ENCODE measurements at places on chromosomes 4 and X.
A peak's percentile ranks its signal among the peaks of the same experiment; 100 is the strongest.

DNA sequence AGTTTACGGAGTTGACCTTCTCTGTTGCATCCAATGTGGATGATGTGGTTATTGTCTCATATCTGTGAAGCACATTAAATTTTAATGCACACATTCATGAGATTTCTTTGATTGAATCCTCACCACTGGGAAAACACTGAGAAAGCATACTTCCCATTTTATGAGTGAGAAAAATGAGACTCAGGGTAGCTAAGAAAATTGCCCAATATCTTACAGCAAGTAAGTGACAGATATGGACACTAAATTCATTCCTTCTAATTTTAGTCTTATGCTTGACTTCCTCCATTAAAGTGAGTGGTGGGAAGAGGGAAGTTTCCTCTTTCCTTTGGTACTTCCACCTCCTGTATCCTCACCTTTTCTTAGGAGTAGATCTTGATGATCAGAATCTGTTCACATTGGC, 504.8 kb upstream of the BOD1L1 start:
- no peak for DNase-seq

- no peak for DNase-seq
These were observed 671.4 kb downstream of the ZNF674 start for GRCh38 chrX:45873781-45874180.

DNA sequence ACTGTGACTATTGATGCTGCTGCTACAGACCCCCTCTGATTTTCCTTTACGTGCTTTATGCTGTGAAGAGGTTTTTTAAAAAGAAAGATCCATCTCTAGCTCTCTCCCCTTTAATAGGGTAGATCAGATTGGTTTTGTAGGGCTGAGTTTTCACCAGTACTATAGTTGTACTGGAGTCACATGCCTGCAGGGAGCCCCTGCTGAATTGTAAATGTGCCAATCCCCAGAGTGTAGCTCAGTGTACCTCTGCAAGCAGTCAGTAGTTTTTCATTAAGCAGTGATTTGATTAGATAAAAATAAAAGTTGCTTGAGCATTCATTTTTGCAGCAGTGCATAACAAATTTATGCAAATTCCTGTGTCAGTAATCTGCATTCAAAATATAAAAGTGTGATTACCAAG, 179.2 kb downstream of the IL1RAPL2 start:
- no peak for DNase-seq

- DNase-seq, result no peak
These were observed 80.1 kb downstream of the SLC30A9 start for GRCh38 chr4:42070463-42070862.

GRCh38 chr4:100075056-100075455, 115.2 kb downstream of the DDIT4L start:
- no peak for DNase-seq

- DNase-seq, result no peak
These were observed 1477.8 kb downstream of the C4orf33 start for GRCh38 chr4:130573742-130574141.

- DNase-seq, result no peak
These were observed at the start of gene NR0B1 for GRCh38 chrX:30309139-30309571. Gene NR0B1, minus strand, starts transcription at chrX:30309390. Its CDS starts 27 bp downstream, at chrX:30309363.

- no peak for DNase-seq
These were observed 37.4 kb downstream of the CLOCK start for GRCh38 chr4:55509266-55509665.

DNA sequence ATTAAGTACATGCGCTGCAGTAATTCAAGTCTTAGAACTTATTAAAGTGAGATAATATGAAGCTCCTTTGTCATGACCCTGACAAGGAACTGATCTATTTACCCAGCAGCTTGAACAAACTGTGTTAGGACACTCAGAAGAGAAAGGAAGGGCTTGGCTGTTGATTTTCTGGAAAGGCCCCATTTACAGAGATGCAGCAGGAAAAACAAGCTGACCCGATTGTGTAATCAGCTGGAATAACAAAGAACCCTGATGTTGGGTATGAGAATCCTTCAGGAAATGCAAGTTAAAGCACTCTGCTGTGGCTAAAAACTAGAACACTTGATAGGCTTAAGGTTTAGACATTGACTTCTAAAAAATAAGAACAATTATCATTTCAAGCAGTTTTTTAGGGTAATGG, 64.8 kb downstream of the TBC1D9 start:
- DNase-seq, result no peak

GRCh38 chrX:100319716-100320115, 90.4 kb downstream of the PCDH19 start:
- DNase-seq, result no peak

GRCh38 chr4:6724421-6725111, 8.6 kb downstream of the BLOC1S4 start:
- DNase-seq, result no peak

DNA sequence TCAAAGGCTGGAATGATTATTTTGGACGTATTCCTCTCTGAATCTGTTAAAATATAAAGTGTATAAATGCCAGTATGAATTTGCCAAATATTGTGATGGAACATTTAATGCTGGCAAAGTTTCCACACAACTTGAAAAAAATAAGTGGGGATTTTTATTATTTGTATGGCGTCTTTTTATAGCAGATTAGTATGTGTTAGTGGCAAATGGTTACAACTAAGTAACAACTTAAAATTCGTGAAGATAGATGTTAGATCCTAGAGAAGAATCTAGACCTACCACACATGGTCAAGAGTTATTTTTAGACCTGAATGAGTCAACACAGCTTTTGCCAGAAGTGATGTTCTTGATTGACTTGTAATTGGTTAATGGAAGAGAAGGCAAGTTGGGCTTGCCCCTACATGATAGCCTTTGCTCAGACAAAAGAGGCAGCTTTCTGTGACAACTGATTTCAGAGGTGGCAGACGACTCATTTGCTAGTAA, 4.8 kb downstream of the CPE start:
- no peak for DNase-seq

GRCh38 chrX:118536687-118537461, 41.3 kb downstream of the DOCK11 start:
- peak; percentile 58 for DNase-seq

- no peak for DNase-seq
These were observed 3.5 kb downstream of the MTNR1A start for GRCh38 chr4:186551849-186552248.

DNA sequence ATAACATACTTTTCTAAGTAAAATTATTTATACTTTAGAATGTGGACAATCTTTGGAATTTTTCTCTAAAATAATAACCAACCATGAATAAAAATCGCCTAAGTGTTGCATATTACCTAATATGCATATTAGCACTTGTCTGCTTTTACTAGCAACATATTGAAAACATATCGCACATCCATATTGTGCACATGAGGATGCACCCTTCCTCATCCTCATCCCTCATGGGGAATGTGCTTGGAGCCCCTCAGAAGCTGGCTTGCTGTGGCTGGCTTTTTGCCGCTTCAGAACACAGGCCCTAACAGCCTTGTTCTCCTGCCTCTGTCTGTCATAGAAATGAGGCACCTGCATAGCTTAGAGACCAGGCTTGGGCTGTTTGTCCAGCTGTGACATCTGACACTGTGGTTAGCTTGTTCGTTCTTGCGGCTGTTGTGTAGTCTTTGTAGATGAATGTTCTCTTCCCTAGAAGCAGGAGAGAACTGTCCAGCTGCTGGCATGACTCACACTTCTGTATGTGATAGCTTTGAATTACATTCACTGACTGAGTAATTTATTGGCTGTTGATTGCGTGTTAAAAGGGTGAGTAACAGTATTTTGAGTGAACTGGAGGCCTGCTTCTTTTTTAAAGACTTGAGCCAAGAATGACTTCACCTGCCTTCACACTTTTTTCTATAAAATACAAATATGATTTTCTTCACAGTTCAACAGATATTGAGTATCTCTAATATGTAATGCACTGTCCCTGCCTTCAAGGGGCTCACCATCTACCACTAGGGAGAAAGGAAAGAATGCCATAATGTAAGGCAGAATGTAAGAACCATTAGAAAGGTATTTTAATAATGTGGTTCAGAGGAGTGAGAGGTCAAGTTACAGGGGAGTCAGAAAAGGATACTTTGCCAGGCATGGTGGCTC, 81.9 kb downstream of the HMGB2 start:
- no peak for DNase-seq

- DNase-seq, result no peak
These were observed 15.6 kb downstream of the LAMTOR3 start for GRCh38 chr4:99878604-99879003.

All from activated naive CD4-positive, alpha-beta T cell treated with anti-CD3 and anti-CD28 coated beads, Interleukin-2, amount 10 ng/mL, durations not matched to agents 7 days and 5 days (primary cell).